KBM-7 (cell line): ENCODE measurements at places on chromosomes 5 and 9.

DNA sequence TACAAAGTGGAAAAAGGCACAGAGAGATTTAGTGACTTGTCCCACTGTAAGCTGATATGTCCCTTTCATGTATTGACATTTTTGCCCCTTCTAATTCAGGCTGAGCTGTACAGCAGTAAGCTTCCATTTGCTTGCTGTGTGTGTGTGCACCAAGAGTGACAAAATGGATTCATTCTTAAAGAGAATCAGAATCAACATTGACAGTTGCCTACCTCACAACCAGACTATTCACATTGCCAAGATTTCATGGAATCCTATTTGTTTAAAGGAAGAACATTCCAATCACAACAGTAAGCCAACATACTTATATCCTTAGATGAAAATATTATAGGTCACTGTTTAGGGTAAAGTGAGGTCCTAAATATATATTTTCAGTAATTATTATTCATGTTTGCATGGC, 102.6 kb downstream of the TMEM232 start:
- DNase-seq, result no peak

GRCh38 chr5:32791536-32792243, 80.6 kb downstream of the NPR3 start:
- no peak for DNase-seq

GRCh38 chr5:140142246-140142645, 16.5 kb downstream of the IGIP start:
- no peak for DNase-seq

DNA sequence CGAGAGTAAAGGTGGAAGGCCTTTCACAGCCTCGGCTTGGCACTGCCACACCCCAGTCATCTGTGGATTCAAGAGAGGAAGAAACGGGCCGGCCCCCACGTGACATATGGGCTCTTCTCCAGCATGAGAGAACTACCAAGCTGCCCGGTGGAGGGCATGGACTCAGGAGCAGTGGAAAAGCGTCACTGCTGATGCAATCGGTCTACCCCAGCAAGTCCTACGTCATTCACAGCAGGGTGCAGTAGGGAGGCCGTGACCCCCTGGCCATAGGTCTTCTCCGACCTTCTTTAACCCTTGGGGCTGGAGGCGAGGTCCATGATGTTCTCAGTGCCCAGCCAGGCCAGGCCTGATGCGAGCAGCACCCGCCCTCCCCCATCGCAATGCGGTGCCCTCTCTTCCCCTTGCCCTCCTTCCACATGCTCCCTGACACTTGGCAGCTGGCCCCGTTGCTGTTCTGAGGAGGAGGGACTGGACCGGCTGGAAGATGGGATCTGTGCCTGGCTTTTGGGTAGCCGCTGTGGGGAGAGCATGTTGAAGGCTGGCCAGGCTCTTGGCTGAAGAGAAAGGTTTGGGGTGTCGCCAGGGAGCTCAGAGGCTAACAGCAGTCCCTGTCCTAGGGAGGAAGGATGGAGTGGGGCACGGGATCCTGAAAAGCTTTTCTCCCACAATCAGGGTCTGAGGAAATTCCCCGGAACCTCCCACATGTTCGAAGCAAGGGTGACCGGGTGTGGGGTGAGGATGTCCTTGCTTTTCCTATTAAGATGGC, 89.8 kb downstream of the LIFR start:
- DNase-seq, result no peak

DNA sequence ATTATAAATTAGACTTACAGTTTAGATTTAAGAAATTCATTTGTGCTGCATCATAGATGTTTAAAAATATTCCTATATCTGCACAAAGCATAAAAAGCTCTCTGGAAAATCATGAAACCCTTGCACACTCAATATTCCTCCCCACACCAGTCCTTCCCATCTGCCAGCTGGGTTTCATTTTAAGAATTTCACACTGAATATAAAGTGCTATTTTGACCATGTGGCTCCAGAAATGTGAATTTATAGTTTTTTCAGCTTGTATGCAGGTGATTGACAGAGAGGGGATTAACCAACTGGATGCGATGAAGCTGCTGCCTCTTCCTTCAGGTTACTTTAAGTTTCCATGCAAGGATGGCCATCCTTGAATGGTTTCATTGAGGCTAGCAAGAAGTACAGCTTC, 346.3 kb downstream of the NDUFS4 start:
- DNase-seq, result no peak

DNA sequence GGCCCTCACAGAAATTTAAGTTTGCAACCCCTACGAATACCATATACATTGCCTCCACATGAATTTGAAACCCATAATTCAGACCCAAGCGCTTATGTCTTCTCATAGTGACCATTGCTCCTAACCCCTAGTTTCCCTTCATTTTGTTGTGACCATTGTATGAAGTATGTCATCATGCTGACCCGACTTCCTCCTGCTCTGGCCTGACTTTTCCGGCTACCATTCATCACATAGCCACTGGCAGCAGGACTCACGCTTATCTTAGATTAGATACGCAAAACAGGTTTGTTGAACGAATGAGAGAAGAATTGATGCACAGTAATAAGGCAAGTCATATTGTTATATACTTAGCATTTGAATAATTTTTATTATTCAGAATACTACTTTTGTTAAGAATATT, 345.4 kb downstream of the FBXL17 start:
- no peak for DNase-seq

DNA sequence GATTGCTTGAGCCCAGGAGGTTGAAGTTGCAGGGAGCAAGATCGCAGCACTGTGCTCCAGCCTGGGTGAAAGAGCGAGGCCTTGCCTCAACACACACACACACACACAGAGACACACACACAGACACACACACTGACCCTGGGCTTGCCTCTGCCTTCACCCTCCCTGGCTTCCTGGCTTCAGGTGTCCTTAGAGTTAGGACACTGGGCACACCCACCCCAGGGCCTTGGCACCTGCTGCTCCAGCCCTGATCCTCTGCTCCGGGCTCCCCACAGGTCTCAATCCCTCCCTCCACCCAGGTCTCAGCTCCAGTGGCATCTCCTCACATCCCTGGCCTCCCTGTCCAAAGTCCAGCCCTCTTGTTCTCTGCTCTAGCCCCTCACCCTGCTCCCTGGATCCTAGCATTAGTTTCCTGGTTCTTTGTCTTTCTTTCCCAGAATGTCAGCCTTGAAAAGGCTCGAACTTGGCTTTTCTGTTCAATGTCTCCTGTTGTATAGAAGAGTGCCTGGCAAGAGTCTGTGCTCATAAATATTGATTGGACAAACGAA, 212.9 kb downstream of the C9orf50 start:
- no peak for DNase-seq

GRCh38 chr9:22278426-22278825, 168.2 kb upstream of the DMRTA1 start:
- DNase-seq, result no peak

DNA sequence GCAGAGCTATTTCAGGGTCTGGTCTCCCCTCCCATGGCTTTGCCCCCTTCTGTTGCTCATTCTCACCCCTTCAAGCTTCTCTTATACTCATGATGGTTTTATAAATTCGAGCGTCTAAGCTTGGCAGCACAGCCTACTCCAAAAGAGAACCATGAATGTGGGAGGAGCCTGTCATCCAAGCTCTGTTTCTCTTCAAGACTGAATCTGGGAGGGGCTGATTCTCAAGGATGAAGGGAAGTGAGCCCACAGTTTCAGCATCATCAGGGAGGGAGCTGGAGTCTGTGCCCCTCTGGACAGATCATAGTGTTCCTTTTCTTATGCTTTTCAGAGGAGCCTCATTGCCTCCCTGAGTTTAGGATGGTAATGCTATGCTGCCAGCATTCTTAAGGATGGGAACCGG, 168.6 kb downstream of the CFAP90 start:
- no peak for DNase-seq

DNA sequence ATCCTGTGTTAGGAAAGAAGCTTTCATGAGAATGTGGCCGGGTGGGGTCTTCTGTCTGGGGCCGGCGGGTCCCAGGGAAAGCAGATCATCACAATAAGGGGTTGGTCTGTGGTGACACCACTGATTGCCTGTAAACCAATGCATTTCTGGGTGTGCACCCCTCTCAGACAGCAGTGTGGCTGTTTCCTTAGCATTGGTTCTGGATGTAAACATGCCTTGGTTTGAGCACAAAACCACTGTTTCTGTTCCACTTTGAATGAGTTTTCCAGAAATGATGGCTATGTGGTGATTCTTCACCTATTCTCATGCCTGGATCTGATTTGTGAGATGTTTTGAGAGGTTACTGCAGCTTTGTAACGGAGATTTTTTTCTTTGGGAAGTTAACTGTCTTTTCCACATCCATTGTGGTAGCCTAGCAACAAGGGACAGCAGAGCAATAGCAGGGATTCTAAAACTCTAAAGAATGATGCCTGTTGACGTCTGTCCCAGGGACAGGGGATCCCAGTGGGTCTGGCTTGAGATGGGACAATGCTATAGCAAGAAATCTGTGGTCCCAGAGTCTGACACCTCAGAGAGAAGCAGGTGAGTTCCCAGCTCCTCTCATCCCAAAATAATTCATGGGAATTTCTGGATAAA, at the start of gene CCDC192:
TSS of gene CCDC192 (plus strand) at position 466 of the 636 bp plus-strand sequence. CDS start at position 521, 55 bp downstream.
- DNase-seq, result no peak

- DNase-seq, result no peak
Measured at GRCh38 chr5:95940758-95941682, 20.6 kb downstream of the ELL2 start.

GRCh38 chr9:9790216-9790872, 822.5 kb downstream of the PTPRD start:
- DNase-seq, result peak; percentile 34

GRCh38 chr9:32426278-32426939, 42.0 kb downstream of the ACO1 start:
- no peak for DNase-seq

GRCh38 chr5:166045961-166046360, 2245.5 kb upstream of the WWC1 start:
- no peak for DNase-seq

DNA sequence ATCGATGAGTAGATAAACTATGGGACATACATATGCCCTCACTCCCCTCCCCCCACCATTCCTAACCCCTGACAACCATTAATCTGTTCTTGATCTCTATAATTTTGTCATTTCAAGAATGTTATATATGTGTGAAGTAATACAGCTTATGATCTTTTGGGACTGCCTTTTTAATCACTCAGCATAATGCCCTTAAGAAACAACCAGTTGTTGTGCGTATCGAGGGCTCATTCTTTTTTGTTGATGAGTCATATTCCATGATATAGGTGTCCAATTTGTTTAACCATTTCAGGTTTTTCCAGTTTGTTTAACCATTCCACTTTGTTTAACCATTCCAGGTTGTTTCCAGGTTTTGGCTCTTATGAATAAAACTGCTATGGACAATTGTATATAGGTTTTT, 75.6 kb downstream of the ARHGEF28 start:
- no peak for DNase-seq

DNA sequence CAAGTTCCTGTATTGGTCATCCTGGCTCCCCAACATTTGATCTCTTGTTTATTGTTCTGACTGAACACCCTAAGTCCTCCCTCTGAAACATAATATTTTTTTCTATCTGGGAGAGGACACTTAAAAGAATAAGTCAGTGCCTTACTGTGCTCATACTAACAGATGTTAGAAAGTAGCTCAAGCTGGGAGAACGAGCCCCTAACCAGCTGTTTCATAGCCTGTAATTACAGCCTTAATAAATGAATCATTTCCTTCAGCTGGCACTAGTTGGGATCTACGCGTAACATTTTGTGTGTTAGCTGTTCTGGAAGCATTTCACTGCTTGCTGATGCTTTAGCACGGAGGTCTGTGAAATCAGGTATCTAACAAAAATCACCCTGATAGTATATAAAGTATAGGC, 345.9 kb upstream of the RIOK2 start:
- DNase-seq, result no peak
